ENCODE measurements at places on chromosomes 3 and 15.

DNA sequence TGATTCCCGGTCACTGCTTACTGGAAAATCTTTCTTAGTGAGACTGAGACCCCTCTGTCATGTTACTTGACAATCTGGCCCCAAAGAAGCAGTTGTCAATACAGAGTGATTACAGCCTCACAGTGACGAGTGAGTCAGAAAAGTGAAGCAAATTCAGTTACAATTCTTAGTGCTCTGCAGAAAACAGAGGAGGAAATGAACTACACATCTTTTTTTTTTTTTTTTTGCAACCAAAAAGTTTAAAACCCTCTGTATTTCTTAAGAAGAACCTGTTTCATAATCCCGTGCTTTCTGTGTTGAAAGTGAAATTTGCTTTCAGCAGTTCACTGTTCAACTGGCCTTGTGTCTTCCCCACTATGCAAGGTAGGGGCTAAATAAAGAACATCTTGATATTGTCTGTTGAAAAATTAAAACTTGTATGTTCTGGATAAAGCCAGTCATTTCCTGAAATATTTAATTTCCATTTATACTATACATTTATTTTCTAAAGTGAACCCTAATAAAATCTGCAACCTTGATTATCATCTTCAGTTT lies 1.9 kb downstream of the AQP9 start:
- DNase-seq, result no peak

- no peak for DNase-seq
Measured at GRCh38 chr3:134320749-134321148, 53.5 kb downstream of the AMOTL2 start.

DNA sequence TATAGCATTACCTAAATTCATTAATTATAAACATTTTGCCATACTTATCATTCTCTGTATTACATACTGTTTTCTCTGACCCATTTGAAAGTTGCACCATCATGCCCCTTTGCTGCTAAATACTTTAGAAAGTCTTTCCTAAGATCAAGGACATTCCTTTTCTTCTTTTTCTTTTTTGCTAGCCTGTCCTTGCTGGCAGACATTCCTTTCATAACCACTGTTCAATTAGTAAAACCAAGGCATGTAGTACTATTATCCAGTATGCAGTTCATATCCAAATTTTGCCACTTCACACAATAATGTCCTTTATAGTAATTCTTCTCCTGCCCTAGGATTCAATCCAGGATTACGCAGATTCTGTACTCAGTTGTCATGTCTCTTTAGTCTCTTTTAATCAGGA lies 321.0 kb upstream of the C2CD4B start:
- no peak for DNase-seq

GRCh38 chr3:194908496-194908895 lies 222.8 kb downstream of the FAM43A start:
- DNase-seq, result no peak

DNA sequence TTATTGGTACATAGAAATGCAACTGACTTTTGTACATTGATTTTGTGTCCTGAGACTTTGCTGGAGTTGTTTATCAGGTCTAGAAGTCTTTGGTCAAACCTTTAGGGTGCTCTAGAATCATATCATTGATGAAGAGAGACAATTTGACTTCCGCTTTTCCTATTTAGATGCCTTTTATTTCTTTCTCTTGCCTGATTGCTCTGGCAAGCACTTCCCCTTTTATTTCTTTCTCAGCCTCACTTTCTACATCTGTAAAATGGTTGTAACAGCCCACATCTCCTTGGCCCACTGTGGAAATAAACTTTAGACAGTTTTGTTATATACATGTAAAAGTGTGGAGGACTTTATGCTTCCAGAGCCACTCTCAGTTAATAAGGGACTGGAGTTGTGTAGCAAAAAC lies 14.0 kb downstream of the PLA1A start:
- DNase-seq, result no peak

GRCh38 chr3:143352850-143353550 lies 233.4 kb downstream of the CHST2 start:
- no peak for DNase-seq

DNA sequence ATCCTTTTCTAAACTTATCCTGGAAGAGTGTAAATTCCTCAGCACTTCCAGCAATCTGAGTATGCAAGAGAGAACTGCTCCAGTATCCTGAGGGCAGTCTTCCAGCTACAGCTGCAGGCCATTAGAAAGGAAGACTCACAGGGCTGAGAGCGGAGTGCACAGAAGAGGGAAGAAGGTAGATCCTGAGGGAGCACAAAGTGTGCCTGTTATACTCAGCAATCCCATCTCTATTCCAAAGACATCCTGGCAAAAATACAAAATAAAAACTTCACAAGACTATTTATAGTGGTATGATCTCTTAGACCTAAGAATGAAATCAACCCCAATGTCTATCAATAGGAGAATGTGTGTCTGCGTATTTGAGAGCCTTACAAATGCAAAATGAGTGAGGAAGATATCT lies 292.0 kb downstream of the ZIC1 start:
- no peak for DNase-seq

DNA sequence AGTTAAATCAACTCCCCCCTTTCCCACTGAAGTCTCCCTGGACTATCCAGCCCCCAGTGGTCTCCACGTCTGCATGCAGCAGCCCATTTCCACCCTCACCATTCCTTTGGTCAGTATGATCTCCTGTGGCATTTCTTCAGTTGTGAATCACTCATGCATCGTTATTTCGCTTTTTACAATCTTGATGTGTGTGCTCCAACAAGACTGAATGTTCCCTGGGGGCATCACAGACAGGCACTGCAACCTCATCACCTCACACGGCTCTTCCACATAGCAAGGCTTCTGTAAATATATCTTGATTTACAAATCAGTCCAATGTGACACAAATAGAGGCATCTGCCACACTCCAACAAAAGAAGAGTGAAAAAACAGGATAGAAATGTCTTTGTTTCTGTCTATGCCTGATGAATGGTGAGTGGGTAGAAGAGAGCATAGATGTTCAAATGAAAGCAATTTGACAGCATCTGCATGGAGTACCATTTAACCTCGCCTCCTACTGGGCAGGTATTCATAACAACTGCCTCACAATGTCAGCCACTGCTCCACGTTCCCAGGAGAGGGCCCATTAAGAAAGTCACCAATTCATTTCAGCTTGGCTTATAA lies 5.2 kb downstream of the HEG1 start:
- no peak for DNase-seq

GRCh38 chr3:121803771-121804320 lies 31.0 kb downstream of the IQCB1 start:
- no peak for DNase-seq

DNA sequence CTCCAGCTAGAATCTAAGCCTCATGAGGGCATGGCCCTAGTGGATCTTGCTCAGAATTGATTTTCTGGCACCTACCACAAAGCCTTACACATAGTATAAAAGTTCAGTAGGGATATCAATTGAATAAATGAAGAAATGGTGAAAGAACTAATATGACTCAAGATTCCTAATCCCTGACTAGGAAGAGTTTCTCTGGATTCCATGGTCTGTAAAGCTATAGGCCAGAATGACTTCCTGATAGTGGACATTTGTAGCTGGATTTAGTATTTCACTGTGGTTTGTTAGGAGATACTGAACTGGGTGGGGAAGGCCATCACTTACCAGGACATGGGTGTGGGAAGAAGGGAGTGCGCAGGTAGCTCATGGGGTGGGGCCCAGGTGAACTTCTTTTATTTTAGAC lies 168.9 kb downstream of the RAP2B start:
- no peak for DNase-seq

GRCh38 chr15:74132681-74133651 lies 2.6 kb downstream of the ISLR2 start:
- DNase-seq, result no peak

DNA sequence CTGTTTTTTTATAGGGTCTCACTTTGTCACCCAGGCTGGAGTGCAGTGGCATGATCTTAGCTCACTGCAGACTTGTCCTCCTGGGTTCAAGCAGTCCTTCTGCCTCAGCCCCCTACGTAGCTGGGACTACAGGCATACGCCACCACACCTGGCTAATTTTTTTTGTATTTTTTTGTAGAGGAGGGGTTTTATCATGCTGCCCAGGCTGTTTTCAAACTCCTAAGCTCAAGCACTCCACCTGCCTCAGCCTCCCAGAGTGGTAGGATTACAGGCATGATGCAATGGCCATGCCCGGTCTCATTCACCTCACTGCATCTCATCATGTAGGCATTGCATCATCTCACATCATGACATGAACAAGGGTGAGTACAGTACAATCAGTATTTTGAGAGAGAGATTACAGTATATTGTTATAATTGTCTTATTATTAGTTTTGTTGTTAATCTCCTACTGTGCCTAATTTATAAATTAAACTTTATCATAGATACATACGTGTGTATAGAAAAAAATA lies 74.3 kb upstream of the EOMES start:
- no peak for DNase-seq

GRCh38 chr3:174483254-174483653 lies 375.9 kb upstream of the NAALADL2 start:
- no peak for DNase-seq

DNA sequence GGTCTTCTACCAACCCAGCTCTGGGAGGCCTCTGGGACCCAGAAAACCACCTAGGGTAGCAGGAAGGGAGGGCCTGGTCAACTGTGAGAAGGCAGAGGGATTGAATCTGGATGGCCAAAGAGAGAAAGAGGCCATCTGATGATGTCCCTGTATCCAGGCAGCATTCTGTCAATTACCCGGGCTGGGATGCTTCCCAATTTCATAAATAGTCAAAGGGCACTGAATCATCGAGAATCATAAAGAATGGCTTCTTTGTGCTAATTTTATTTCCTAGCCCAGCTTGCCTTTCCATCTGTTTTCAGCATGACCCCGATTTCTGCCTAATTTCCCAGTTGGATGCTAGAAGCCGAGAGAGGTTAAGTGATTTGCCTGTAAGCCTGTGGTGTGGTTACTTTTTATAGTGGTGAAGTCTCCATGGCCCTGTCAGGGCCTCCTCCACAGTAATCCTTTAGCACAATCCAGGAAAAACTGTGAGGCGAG lies 129.2 kb downstream of the FAM43A start:
- DNase-seq, result no peak

DNA sequence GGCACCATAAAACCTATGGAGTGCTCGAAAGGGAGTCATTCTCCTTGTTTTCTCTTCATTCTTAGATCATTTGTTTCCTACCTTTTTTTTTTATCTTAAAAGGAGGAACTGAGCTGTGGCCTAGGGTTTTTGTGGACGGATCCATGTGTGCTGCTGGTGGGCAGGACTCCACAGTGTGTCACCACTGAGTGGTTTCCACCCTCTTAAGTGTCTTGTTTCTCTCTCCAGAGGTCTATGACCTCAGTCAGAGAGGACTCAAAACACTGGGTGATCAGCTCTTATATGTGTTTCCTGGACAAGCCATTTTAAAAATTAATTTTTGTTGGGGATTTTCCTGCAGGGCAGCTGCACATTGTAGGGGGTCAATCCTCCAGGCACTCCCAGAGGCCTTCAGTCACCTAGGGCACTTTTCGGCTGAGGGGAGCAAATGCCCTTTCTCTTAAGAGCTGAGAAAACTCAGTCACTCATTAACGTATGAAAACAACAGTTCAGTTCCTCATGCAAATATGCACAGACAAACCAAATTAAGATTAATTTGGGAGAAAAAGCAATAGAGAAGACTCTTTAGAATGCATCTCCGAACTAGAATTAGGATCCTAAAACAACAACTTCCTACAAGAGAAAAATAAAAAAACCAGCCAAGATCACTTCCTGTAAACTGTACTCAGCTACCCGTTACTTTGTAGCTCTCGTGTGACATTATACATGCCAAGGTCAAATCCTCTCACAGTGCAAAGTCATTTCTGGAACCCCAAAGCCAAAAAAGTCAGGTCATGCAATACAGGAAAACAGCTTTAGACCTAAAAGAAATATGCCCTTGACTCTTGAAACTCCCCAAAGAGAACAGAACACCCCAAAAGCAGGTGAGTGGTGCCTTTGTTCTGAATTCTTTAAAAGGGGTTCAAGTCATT lies 27.6 kb upstream of the FAM3D start:
- no peak for DNase-seq

- DNase-seq, result no peak
Measured at GRCh38 chr15:100730655-100731266, 128.4 kb downstream of the ASB7 start.

- no peak for DNase-seq
Measured at GRCh38 chr3:119019767-119020518, 14.7 kb downstream of the IGSF11 start.

GRCh38 chr3:113287803-113288648 lies 76.7 kb downstream of the BOC start:
- DNase-seq, result no peak

- no peak for DNase-seq
Measured at GRCh38 chr15:27065785-27066184, 94.8 kb downstream of the GABRG3 start.

DNA sequence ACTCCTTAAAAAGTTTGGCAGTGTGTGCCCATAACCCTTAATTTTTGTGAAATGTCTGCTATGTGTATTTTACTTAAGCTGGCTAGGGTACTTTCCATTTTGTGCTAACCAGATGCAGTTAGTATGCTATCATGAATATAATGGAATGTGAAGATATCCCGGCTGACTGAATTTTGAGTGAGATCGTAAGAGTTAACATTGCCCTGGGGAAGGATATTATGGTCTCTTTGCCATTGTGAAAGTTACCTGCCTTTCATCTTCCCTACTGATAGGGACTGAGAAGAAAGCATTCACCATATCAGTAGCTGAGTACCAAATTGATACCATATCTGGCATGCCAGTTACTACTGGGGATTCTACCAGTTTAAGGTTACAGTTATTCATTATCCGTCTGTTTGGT lies 243.2 kb downstream of the UBE2E2 start:
- no peak for DNase-seq

DNA sequence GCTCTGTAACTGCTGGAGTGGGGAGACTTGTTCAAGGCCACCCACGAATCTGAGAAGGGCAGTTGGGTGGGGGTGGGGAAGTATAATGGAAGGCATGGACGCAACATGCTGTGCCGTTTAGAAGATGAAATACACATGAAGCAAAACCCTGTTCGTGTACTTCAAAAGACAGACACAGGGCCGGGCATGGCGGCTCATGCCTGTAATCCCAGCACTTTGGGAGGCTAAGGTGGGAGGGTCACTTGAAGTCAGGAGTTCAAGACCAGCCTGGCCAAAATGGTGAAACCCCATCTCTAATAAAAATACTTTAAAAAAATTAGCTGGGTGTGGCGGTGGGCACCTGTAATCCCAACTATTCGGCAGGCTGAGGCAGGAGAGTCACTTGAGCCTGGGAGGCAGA lies 36.9 kb upstream of the SFMBT1 start:
- DNase-seq, result no peak

- no peak for DNase-seq
Measured at GRCh38 chr3:34361921-34362320, 563.5 kb downstream of the PDCD6IP start.

- no peak for DNase-seq
Measured at GRCh38 chr3:52090933-52091468, 34.6 kb upstream of the DUSP7 start.

DNA sequence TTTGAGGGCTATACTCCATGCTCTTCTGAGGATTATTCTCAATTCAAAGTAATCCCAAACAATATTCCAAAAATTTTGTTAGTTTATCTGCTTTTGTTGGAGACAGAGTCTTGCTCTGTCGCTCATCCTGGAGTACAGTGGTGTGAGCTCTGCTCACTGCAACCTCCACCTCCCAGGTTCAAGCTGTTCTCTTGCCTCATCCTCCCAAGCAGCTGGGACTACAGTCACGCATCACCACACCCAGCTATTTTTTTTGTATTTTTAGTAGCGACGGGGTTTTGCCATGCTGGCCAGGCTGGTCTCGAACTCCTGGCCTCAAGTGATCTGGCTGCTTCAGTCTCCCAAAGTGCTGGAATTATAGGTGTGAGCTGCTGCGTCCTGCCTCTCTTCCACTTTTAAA lies 39.1 kb downstream of the MEF2A start:
- DNase-seq, result no peak

GRCh38 chr3:115704661-115705338 lies 81.5 kb downstream of the GAP43 start:
- no peak for DNase-seq
